ENCODE measurements at places on chromosomes 6 and 20. TPM values are rescaled to one million over a fixed set of nuclear protein-coding genes. Genes with fewer than 3 reads are reported as not detected.

The AFG1L gene
- total RNA-seq: 10.6 TPM

The RIPPLY2 gene
- total RNA-seq: 0.22 TPM

The TP53TG5 gene
- 0.59 TPM for total RNA-seq

The STK4 gene
- total RNA-seq: 32.8 TPM

The F13A1 gene
- total RNA-seq: 26.9 TPM

The HLA-DQA1 gene
- total RNA-seq: 5.1 TPM

The PBOV1 gene
- not detected for total RNA-seq

The SCRT2 gene
- not detected for total RNA-seq

The PCK1 gene
- 214 TPM for total RNA-seq

The TFB1M gene
- total RNA-seq: 26.7 TPM

The KCNK15 gene
- 0.25 TPM for total RNA-seq

The NKX2-2 gene
- total RNA-seq: 1.4 TPM

All from left colon (tissue), 2 donors.